T-cell (primary cell): ENCODE measurements at places on chromosomes 7 and 10.
A peak's percentile ranks its signal among the peaks of the same experiment; 100 is the strongest.

GRCh38 chr10:130009228-130009627, 45.2 kb upstream of the EBF3 start:
- no peak for DNase-seq

- no peak for DNase-seq
Observed at GRCh38 chr7:49771427-49772176, 1.8 kb upstream of the VWC2 start.

GRCh38 chr10:5502061-5502521, 2.7 kb upstream of the CALML5 start:
- no peak for DNase-seq

- no peak for DNase-seq
Observed at GRCh38 chr7:31204071-31204470, 136.5 kb downstream of the NEUROD6 start.

DNA sequence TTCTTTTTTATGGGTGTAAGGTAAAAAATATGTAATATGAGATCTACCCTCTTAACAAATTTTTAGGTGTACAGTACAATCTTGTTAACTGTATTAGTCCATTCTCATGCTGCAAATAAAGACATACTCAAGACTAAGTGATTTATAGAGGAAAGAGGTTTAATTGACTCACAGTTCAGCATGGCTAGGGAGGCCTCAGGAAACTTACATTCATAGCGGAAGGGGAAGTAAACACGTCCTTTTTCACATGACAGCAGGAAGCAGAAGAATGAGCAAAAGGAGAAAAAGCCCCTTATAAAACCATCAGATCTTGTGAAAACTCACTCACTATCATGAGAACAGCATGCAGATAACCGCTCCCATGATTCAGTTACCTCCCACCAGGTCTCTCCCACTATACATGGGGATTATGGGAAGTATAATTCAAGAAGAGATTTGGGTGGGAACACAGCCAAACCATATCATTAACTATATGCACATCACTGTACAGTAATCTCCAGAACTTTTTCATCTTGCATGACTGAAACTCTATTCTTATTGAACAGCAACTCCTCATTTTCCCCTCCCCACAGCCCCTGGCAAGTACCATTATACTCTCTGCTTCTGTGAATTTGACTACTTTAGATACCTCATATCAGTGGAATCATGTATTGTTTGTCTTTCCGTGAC, 127.4 kb downstream of the WNT2 start:
- DNase-seq: no peak

DNA sequence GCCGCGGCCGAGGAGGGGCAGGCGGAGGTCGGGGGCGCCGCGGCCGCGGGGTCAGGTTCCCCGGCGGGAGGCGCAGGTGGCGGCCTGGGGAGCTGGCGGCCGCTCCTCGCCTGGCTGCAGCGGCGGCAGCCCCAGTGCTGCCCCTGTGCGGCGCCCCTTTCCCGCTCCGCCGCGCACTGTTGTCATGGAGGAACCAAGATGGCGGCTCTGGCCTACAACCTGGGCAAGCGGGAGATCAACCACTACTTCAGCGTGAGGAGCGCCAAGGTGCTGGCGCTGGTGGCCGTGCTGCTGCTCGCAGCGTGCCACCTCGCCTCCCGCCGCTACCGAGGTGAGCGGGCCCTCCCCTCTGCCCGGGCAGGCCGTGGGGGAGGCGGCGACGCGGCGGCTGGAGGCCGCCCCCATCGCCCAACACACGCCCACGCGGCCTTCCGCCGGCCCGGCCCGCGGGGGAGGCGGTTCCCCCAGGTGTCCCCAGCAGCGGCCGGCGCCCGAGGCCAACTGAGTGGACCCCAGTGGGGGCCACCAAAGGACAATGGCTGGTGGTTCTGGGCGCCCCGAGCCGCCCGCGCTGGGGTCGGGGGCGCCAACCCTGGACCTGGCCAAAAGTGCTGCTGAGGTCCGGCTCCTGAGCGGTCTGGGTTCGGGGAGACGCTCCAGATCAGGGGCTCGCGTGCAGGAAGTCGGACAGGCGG, 425 bp downstream of the CASD1 start:
- DNase-seq: peak; percentile 58

GRCh38 chr7:129889133-129889844, 63.5 kb downstream of the UBE2H start:
- DNase-seq: no peak

DNA sequence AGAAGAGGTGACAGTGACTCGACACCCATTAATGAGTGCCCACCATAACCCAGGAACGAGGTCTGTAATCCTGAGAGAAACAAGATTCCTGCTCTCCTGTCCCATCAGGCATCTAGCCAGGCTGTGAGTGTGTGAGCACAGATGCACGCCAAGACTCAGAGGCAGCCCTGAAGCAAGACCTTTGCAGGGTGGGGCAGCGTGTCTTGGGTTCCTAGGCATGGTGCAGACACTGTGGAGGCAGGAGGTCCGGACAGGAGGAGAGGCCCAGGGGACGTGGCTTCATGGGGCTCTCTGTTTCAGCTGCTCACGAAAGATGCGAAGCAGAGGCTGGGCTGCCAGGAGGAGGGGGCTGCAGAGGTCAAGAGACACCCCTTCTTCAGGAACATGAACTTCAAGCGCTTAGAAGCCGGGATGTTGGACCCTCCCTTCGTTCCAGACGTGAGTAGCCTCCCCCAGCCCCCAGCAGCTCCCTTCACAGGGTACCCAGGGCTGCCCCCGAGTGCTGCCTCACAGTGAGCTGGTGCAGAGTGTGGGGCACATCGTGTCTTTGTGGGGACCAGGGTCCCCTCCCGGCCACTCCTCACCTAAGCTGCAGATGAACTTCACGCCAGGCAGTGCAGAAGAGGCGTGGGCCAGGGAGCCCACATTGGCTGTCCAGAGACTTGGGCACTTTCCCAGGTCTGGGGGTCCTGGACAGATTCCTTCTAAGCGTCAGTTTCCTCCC, 94.5 kb downstream of the RGS10 start:
- DNase-seq: no peak

DNA sequence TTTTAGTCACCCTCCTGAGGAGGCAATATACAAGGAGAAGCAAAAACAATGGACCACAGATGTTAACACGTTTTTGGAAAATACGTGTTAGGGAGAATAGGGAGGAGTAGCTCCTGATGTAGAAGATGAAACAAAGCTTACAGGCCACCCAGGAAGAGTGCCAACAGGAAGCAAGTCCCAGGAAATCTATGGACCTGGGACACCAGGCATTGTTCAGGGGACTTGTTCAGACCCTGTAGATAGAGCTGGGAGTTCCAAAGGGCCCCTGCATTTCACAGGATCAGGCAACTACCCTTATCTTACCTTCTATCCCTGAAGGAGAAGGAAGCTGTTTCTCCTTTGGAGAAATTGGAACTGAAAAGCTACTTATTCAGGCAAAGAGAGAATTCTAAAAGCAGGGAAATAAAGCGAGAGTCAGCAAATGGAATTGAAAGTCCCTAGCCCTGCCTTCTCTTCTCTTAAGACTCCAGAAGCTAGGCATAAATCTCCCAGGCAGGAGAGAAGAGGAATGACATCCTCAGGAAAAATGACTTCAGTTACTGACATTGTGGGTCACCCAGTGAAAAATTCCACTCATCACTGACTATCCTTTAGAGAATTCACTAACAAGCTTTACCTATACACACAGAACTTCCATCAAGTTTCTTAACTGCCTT, 77.7 kb upstream of the FAM3C start:
- no peak for DNase-seq

DNA sequence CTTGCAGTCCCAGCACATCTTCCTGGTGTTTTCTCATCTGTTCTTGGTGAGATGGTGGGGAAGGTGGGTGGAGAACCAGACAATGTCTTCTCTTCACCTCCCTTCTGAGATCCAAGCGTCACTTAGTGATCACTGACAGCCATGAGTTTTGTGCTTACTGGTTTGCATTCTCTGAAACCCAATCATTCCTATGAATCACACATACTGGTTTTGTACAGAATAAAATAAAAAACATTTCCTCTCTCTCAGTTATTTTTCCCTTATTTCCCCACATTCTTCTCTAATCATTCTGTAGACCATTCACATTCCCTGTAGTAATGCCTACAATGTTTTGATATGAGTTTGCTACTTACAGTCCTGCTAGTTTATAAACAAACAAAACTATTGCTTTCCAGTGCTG, 143.8 kb upstream of the SLC13A1 start:
- no peak for DNase-seq

GRCh38 chr7:133614251-133614650, 361.4 kb downstream of the EXOC4 start:
- DNase-seq: no peak

DNA sequence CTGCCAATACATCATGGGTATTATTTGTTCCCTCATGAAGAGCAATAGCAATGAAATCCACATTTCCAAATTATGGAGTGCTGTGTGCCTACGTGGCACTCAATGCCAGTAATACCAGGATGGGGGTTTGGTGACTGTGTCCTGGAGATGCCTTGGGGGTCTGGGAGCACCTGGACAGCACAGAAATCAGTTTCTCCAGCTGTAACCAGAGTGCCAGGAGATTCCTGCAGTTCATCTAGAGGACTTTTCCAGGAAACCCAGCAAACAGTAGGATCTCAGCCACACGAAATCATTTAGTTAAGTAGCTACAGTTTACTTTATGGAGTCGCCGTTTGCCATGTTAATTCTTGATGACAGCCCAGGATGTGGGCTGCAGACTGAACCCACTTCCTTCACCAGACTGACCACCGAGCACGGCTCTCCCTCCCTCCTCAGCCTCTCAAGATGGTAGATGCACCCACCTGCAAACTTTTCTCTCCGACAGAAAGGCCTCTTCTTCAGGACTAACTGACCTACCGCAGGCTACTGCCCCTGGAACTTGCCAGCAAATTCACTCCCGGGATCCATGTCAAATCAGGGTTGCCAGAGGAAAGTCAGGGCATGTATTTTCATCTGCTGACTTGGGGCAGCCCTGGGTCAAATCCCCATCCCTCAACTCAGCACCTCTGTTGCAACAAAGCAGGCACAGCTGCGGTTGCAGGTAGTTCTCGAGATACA, 30.3 kb downstream of the MKI67 start:
- DNase-seq: no peak

DNA sequence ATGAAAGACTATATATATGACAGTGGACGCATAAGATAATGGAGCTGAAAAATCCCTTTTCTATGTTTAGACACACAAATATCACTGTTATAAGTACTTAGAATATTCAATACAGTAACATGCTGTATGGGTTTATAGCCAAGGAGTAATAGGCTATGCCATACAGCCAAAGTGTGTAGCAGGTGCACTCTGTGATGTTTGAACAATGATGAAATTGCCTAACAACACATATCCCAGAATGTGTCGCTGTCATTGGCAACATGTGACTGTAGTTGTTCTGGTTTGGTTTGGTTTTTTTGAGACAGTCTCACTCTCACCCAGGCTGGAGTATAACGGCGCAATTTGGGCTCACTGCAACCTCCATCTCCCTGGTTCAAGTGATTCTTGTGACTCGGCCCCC, 26.1 kb downstream of the NOM1 start:
- DNase-seq: no peak

DNA sequence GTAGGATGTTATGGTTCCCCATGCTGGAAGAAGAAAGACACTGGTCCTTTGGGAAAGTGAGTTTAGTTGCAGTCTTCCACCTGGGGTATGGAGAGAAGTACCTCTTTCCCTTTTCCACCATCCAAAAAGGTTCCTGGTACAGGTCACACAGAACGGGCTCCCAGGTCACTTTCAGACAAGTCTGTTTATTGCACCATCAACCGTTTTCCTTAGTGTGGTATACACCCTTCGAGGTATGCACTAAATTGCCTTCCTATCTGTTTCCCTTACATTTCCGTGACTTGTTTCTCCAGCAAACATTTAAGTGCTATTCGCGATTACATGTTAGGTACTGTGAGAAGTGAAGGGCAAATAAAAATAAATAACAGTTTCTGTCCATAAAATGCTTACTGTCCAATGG, 185.1 kb downstream of the ARL4A start:
- DNase-seq: no peak

GRCh38 chr7:10939237-10939910, 34.3 kb upstream of the PHF14 start:
- DNase-seq: no peak

DNA sequence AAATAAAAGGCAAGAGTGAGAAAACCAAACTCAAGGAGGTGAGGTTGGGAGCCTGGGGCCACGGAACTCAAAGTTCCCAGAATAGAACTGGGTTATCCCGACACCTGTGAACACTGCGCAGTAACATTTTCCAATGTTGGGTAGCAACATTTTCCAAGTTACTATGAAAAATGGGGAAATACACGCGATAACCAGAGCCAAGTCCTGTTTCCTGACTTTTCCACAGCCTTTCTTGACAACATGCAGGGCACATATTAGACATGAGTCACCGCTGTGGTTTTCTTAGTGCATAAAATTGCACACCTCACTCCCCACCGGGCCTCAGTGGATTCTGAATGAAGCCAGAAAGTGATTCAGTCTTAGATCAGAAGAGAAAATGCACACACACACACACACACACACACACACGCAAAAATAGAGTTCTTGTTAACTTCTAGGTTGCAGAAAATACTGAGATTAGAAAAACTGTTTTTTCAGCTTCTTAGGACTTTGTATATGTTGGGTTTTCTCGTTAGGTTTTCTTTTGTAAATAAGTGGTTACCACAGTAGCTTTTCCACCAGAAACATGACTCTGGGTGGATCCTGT, 70.0 kb downstream of the CAMK1D start:
- peak; percentile 6 for DNase-seq
